Neural crest cell (in vitro differentiated cells): ENCODE measurements at places on chromosomes 1 and 21. TPM values are rescaled to one million over a fixed set of nuclear protein-coding genes. Genes with fewer than 3 reads are reported as not detected.

The SYT6 gene
- total RNA-seq = 3.1 and 3.5 TPM in 2 replicates

GRCh38 chr21:46661211-46661625, 25.7 kb downstream of the PRMT2 start:
- DNase-seq = peak; percentile 48

The NGF gene
- not detected in 2 replicates for total RNA-seq

DNA sequence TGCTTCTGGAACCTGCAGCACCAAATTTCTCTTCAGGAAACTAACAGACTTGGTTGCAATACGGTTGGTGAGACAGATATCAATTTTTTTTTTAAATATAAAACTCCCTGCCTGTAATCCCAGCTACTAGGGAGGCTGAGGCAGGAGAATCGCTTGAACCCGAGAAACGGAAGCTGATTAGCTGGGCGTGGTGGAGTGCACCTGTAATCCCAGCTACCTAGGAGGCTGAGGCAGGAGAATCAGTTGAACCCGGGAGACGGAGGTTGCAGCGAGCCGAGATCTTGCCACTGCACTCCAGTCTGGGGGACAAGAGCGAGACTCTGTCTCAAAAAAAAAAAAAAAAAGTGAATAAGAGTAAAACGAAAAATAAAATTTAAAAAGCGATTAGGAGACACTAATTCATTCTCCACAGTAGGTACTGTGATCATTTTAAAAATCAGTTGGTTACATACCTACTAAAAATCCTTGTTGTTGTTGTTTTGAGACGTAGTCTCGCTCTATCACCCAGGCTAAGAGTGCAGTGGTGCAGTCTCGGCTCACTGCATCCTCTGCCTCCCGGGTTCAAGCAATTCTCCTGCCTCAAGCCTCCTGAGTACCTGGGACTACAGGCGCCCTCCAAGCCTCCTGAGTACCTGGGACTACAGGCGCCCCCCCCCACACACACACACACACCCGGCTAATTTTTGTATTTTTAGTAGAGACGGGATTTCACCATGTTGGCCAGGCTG, 796 bp upstream of the RBM8A start:
- no peak for DNase-seq

- DNase-seq = no peak
These were observed 6.7 kb downstream of the C1orf105 start for GRCh38 chr1:172427191-172427590.

The FAM167B gene
- 0.66 and 1.5 TPM in 2 replicates for total RNA-seq
